Fibroblast of skin of right quadriceps (primary cell): ENCODE measurements at places on chromosomes 7 and 10.
A peak's percentile ranks its signal among the peaks of the same experiment; 100 is the strongest.

DNA sequence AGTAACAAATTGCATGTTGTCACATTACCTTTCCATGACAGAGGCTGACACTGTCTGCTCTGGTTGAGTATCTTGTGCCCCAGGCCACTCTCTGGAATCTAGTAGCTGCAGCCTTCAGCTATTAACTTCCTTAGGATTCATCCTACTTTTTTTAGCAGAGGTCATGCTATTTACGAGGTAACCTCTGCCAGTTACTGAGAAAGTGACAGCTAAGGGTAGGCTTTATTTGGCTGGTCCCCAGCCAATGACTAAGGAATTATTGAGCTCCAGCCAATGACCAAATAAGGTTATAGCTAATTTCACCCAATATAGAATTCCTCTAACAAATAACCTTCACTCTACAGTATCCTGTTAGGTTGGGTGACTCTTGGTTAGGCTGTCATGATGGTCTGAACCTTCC lies 1361.7 kb downstream of the XPNPEP1 start:
- peak; percentile 73 for DNase-seq

- no peak for DNase-seq
Observed at GRCh38 chr10:120794390-120794789, 56.8 kb upstream of the WDR11 start.

- DNase-seq = no peak
Observed at GRCh38 chr10:131775433-131775832, 125.4 kb upstream of the PPP2R2D start.

DNA sequence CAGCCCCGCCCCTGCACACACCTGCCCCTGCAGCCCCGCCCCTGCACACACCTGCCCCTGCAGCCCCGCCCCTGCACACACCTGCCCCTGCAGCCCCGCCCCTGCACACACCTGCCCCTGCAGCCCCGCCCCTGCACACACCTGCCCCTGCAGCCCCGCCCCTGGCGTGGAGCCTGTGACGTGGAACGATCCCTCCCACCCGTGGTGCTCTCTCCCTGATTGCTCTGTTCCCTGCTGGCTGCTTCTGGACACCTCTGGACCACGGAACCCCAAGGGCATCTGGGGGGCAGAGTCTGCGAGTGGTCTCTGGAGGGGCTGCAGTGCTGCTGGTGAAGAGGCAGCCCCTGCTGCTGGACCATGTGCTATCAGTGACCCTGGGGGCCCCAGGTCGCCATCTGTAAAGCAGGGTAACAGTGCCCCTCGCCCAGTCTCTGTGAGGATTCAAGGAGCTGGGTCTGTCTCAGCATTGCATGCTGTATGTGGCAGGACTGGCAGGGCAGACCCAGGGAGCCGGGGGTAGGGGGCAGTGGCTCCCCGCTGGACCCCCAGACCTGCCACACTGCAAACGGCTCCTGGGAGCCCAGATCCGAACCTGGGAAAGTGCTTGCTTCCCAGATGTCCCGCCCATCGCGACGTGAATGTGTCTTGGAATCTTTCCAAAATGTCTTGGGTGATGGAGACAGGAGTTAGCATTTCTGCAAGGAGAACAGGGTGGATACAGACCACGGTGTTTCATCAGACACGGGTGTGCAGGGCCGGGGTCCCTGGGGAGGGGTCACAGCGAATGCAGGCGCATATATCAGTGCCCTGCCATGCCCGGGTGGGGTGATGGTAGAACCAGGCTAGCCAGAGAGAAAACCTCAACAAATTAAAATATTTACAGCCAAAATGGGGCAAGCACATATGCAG lies 27.9 kb upstream of the NKX6-2 start:
- no peak for DNase-seq

- DNase-seq = no peak
Observed at GRCh38 chr10:71059054-71059818, 153.1 kb upstream of the UNC5B start.

DNA sequence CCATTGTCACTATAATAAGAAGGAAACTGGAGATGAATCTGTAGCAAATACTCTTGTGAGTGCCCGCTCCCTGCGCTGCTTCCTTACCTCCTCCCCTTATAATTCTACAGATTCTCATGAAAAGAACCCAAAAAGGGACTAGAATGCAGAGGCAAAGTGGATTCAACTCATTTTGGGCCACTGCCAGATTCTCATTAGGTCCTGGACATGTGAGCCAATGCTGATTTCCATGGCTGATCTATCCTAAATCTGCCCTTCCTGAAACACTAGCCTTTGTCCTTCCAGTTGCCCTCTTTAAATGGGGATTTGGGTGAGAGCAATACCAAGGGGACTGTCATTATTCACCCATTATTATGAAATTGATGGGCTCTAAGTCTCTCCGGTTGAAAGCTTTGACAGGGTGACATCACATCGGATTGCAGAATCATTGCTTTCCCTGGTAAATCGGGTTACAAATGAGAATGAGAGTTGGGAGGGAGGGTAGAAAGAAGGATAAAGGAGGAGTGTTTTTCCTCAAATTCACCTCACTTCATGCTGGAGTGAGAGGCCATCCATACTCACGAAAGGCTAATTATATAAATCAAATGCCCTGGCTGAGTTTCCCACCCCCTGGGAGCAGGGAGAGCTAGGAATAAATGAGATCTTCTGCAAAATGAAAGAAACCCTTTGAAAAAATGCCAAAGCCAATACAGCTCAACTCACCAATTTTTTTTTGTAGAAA lies 37.5 kb downstream of the PTN start:
- peak; percentile 12 for DNase-seq

GRCh38 chr7:38825721-38826440 lies 83.1 kb downstream of the VPS41 start:
- no peak for DNase-seq

GRCh38 chr10:66555061-66555460 lies 370.8 kb upstream of the LRRTM3 start:
- DNase-seq = peak; percentile 15

DNA sequence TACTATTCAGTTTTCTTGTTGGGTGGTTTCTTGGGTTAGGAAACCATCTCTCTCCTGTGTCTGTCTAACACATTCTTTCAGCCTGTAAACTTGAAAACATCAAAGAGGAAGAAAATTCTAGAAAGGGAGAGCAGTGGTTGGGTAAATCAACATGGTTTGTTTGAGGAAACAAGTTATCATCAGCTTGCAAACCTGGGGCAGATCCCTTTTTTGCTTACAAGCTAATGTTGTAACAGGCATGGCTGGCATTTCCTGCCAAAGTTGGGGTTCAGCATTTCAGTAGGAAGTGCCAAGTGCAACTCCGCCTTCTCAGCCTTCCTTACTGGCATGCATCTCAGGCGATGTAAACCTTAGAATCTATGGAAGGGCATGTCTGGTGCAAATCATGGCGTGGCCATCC lies 112.6 kb downstream of the EEPD1 start:
- peak; percentile 22 for DNase-seq

DNA sequence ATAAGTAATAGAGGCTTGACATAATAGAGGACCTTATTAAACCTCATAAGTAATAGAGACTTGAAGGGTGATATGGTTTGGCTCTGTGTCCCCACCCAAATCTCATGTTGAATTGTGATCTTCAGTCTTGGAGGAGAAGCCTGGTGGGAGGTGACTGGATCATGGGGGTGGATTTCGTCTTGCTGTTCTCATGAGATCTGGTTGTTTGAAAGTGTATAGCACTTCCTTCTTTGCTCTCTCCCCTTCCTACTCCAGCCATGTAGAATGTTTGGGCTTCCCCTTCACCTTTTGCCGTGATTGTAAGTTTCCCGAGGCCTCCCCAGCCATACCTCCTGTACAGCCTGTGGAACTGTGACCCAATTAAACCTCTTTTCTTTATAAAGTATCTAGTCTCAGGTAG lies 8.6 kb downstream of the KIFBP start:
- DNase-seq = no peak

DNA sequence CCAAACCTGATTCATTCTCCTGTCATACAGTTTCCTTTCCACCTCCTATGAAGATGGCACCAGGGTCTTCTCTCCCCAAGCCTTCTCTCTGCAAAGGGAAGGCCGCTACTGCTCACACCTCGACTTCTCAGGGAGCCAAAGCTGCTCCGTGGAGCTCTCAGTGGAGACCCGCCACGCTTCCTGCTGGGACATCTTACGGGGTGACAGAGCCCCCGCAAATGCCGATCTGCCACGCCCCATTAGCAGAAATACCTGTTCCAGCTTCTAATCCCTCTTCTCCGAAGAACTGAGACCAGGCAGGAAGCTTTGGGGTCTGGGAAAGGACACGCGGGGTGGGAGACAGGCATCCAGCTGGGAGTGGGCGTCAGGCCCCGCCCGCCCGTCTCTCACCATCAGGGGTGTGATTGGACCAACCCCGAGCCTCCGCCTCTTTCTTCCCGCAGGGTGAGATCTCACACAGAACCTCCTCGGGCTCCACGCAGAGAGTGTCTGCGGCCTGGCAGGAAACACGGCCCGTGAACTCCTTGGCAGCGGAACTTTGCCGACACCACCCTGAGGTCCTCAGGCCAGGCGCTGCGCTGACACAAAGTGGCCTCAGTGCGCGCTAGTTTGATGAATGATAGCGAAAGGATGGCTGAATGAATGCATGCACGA lies 12.0 kb upstream of the CALML5 start:
- DNase-seq = no peak

DNA sequence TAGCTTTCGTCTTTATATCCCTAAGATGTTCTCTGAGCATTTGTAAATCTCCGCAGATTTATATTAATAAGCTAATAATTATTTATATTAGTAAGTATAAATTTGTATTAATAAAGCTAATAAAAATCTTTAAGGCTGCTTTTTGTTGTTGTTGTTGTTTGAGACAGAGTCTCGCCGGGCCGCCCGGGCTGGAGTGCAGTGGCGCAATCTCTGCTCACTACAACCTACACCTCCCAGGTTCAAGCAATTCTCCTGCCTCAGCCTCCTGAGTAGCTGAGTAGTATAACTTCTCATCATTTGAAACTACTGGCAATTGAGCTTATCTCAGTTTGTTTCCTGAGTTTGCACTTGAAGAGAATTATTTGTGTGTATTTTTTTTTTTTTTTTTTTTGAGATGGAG lies 5.1 kb upstream of the ZRANB1 start:
- no peak for DNase-seq

GRCh38 chr10:50403074-50403473 lies 151.8 kb upstream of the ASAH2 start:
- DNase-seq = no peak

DNA sequence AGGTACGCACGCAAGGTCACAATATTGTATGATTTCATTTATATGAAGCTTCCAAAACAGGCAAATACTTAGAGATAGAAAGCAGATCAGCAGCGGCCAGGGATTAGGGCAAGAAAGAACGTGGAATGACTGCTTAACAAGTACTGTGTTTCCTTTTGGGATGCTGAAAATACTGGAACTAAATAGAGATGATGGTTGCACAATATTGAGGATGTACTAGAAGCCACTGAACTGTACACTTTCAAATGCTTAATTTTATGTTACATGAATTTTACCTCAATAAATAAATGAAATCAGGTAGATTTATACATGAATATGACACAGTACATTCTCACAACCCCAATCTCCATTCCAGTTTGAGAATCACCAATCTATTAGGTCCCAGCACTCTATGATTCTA lies 15.6 kb downstream of the SEM1 start:
- DNase-seq = no peak

- DNase-seq = no peak
Observed at GRCh38 chr7:70587739-70588138, 544.2 kb upstream of the GALNT17 start.

- no peak for DNase-seq
Observed at GRCh38 chr10:131450216-131450765, 138.8 kb upstream of the TCERG1L start.

DNA sequence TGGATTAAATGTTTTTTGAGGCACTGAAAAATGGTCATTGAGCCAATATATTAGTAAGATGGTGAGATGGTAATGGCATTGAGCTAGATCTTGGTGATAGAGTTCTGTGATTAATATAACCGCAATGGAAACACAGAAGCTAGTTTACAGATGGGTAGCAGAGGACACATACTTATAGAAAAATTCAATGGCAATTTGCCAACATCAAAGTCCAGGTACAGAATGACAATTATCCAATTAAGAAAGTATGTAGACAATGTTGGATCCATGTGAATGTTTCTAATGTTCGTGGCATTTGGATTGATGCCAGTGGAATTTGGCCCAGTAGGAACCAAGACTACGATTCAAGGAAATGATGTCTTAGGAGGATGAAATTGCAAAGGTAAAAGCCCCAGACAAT lies 187.8 kb downstream of the GNAT3 start:
- DNase-seq = peak; percentile 91

DNA sequence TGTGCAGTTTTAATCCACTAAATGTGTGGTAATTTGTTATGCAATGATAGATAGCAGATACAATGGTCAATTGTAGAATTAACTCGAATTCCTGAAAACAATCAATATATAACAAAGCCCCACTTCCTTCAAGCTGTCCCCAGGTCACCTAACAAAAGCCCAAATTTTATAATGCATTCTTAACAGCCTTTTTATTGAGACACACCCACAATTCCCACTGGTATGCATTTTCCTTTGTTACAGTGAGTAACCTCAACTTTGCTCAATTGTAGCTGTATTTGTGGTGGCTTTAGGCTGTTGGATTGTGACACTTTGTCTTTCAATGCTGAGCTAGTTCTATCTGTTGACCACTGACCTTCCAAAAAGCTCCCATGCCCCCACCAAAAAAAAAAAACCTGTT lies 279.8 kb upstream of the CACNA2D1 start:
- DNase-seq = no peak
